ENCODE measurements at places on chromosomes 2 and 18.

GRCh38 chr18:34978533-34978893, 62.7 kb upstream of the MAPRE2 start:
- DNase-seq = no peak

GRCh38 chr2:200172944-200173581, 133.4 kb upstream of the SPATS2L start:
- no peak for DNase-seq

GRCh38 chr18:28164771-28165483, 12.0 kb downstream of the CDH2 start:
- DNase-seq = no peak

DNA sequence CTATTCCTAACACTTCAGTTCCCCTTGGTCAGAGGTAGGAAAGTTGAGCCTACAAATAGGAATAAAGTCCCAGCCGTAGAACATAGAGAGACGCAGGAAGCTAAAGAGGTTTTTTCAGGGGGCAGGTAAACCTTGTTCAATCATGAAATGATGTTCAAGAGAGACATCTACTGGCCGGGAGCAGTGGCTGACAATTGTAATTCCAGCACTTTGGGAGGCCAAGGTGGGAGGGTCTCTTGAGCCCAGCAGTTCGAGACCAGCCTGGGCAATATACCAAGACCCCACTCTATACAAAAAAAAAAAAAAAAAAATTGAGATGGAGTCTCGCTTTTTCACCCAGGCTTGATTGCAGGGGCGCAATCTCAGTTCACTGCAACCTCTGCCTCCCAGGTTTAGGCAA, 66.7 kb upstream of the DNAJC10 start:
- peak; percentile 52 for DNase-seq

GRCh38 chr2:43461453-43462073, 134.3 kb downstream of the THADA start:
- no peak for DNase-seq

- no peak for DNase-seq
Measured at GRCh38 chr18:1078301-1078700, 173.6 kb downstream of the ADCYAP1 start.

DNA sequence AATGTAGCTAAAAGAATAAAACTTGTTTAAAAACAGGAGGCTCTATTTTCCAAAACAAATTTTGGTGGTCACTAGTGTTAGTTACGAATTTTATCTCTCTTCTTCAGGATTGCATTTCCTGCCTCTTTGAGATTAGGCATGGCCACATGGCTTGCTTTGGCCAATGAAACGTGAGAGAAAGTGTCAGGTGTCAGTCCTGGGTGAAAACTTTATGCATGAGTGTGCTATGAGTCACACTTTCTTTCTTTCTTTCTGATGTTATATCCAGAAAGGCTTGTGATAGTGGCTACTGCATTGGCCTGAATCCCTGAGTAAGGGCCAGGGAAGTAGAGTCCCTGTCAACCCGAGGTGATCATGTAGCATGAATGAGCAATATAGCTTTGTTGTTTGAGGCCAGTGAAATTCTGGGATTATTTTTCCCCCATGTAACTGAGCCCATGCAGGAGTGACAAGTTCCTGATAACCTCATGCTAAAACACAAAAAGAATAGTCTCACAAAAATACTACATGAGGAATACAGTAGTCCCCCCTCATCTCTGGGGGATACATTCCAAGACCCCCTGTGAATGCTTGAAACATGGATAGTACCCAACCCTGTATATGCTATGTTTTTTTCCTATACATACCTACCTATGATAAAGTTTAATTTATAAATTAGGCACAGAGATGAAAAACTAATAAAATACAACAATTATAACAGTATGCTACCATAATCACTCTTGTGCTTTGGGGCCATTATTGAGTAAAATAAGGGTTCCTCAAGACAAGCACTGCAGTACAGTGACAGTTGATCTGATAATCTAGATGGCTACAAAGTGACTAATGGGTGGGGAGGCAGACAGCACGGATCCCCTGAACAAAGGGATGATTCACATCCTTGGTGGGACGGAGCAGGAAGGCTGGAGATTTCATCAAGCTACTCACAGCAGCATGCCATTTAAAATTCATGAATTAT, 109.5 kb downstream of the CDC42EP3 start:
- DNase-seq = no peak

GRCh38 chr2:6957910-6958615, 40.9 kb downstream of the RNF144A start:
- DNase-seq = peak; percentile 41

GRCh38 chr18:26738706-26739105, 126.8 kb downstream of the AQP4 start:
- DNase-seq = no peak

- DNase-seq = no peak
Measured at GRCh38 chr2:152411154-152411553, 76.2 kb downstream of the FMNL2 start.

- DNase-seq = no peak
Measured at GRCh38 chr2:66897181-66897580, 462.3 kb downstream of the MEIS1 start.

- DNase-seq = no peak
Measured at GRCh38 chr18:38663682-38664081, 1098.1 kb upstream of the CELF4 start.

Data from D341Med (cell line).